Renal pelvis (tissue), 12 donors: ENCODE measurements at places on chromosomes 11 and 22.

GRCh38 chr11:19810852-19811251 is 98.2 kb downstream of the NAV2 start:
- DNase-seq = no peak

- DNase-seq = no peak
These were observed 85.3 kb downstream of the GAB2 start for GRCh38 chr11:78332174-78332866.

GRCh38 chr11:14499178-14499559 is 442 bp downstream of the COPB1 start:
- DNase-seq = no peak

DNA sequence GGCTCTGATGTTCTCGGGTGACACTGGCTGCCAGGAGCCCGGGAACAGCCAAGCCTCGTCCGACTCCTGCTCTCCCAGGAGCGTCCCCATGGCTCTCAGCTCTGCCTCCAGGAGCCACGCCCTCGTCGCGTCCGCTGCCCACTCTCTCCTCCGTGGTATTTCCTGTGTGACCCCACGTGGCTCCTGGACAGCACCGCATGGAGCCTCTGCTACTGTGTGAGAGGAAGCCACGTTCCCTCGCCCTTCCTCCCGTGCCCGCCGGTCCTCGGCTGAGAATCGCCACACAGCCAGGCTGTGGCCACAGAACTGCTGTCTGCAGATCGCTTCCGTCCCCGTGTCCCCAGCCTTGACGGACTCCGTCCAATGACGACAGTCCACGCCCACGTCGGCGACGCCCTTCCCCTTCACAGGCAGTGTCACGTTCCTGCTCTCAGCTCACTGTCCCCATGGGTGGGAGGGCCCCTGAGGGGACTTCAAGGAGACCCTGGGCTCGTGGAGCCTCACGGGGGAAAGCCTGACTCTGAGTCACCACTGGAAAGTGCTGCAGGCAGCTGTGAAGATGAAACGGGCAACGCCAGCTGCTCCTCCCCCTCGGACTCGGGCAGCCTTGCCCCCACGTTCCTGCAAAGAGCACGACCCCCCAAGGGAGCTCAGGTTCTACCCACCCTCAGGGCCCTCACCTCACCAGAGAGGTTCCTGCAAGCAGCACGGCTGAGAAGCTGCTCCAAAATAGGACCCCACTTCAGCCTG is 458.5 kb downstream of the BRD1 start:
- no peak for DNase-seq

DNA sequence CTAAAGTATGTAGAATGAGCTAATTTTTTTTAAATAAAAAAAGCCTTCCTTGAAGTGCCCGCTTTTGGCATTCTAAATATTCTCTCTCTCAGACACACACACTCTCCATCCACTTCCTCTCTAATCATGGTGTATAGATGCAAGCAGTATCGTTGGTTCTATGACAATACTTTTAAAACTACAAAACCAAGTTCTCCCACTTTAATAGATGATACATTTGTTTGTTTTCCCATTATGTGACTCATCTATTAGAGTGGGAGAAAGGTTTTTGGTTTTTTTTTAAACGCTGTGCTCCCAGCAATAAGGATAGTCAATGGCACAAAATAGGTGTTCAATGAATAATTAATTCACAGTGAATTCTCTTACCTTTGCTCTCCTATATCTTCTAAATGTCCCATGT is 44.6 kb downstream of the FZD4 start:
- no peak for DNase-seq

- no peak for DNase-seq
These were observed 3.3 kb downstream of the PHOX2A start for GRCh38 chr11:72240461-72241290.

DNA sequence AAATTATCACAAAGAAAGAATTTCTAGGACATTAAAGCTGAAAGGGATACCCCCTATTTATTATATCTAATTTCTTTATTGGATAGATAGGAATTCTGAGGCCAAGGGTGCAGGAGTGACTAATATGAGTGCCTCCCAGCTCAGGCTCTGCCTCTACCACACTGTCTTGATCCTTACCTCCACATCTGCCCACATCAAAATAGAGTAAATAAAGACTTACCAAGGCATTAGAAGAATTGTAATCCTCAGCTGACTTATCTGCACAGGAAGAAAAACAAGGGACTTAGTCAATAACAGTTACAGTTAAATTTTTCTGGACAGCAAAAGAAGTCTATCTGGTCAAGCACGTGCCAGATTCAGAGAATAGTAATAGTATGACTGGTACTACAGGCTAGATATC is 72.6 kb upstream of the GDPD4 start:
- no peak for DNase-seq

DNA sequence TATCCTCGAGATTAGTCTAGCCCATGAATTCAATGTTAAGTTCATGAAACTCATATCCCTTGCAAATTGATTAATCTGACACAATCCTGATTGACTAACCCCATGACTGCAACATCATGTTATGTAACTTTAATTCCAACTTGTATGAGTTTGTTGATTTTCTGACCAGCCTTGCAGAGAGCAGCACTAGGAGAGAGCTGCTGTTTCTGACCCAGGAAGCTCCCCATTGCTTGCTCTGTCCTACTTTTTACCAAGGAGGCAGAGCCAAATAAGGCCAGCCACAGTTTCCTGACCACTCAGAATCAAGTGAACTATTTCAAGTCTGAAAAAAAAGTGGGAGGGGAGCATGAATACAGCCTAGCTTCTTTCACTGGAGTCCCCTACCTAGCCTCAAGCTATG is 13.2 kb downstream of the MPZL3 start:
- no peak for DNase-seq

- DNase-seq = no peak
These were observed 3.5 kb downstream of the TRIM66 start for GRCh38 chr11:8679006-8679405.

DNA sequence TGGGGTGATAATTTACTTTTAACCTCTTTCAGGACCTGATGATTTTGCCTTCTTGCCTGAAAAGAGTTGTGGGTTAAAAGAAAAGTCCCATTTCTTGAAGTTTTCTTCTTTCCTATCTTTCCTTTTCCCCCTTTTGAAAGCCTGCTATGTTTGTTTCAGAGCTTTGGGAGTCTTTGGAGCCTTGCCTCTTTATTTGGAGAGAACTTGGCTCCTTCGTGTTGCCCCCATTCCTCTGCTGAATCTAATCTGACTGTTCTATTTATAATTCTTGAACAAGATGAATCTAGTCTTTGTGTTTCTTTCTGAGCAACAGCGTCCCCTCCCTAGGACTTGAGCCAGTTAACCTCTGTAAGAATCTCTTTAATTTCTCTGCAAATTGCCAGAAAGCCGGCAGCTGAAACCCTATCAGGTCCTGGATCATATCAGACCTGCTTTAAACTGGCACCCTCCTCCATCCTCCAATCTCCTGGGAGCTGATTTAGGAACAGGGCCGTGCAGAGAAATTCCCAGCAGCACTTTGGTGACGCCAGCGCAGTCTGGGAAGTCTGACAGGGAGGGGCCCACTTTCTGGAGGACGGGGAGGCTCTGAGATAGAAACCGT is 289.1 kb upstream of the SORL1-AS1 start:
- no peak for DNase-seq

- DNase-seq = no peak
These were observed 8.3 kb downstream of the FTH1 start for GRCh38 chr11:61959114-61959513.

DNA sequence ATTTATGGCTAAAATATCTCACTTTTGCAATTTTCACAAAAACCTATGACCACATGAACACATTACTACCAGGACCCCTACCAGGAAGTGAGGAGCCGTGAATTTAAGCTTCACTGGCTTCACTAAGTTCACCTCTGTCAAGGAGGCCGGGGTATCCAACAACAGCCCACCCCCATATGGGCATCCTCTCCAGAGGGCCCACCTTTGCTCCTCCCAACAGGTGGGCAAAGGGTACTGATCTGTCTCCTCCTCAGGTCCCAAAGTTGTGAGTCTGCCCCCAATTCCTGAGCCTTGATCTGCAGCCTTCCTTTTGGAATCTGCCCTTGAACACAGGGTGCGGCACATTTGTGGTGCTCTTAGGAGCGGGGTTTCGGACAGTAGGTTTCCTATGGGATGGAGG is 66.9 kb downstream of the OTOG start:
- DNase-seq = no peak

DNA sequence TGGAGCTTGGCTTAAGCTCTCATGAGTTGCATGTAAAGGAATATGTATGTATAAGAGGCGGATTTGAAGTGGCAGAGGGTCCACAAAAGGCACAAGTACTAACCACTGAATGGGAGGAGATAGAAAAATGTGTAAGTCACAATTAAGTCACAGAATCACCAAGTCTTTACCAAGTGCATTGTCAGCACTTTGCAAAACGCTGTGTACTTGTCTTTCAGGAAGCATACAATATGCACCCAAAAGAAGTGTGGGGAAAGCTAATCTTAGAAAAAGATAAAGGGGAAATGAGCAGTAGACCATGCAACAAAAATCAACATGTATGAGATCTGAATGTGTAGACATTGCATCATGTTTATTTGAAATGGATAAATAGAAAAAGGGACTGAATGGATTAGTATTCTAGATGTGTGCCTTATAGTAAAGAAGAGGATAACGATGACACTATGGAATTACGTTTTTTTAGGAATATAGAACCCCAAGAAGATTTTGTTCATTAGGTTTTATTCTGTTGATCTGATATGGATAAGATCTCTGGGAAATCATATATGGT is 4.5 kb downstream of the CNTF start:
- DNase-seq = no peak

DNA sequence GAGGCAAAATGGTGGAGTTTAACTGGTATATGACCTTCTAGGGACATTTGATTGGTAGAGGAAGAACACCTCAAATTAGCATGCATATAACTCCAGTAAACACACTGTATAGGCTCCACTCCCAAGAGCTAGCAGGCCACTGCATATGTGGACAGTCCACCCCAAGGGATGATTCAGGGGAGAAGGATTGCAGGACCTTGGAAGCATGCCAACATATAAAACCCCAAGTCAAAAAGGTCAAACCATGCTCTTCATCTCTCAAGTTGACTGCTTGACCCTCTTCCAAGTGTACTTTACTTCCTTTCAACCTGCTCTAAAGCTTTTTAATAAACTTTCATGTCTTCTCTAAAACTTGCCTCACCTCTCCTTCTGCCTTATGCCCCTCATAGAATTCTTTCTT is 459.9 kb upstream of the CCDC179 start:
- DNase-seq = no peak

DNA sequence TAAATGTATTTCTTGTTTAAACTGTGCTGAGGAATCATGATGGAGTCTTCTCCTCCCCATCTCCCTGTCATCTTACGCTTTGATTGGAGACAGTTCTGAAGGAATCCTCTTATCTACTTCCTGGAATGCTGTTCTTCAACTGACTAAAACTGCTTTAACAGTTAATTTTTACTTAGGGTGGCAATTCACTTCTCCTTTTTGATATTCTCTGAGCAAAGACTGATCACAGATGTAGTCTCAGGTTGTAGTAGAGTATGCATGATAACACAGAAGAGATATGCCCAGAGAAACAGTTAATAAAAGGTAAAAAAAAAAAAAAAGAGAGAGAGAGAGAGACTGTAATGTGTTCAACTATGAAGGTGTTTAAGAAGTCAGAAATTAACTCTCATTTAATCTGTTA is 1.4 kb upstream of the CASP5 start:
- DNase-seq = no peak

DNA sequence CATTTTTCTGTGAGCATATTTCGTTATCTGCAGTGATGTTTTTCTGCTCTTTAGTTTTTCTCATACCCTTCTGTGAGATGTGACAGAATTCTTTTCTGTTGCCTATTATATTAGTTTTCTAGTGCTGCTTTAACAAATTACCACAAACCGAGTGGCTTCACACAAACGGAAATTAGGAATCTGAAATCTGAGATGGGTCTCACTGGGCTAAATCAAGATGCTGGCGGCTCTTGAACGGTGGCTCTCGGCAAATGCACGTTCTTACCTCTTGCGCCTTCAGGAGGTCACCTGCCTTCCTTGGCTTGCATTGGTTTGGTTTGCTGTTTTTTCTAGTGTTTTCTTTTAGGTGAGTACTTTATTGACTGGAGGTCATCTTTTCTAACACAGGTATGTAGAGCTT is 13.0 kb downstream of the ZBED4 start:
- DNase-seq = no peak

DNA sequence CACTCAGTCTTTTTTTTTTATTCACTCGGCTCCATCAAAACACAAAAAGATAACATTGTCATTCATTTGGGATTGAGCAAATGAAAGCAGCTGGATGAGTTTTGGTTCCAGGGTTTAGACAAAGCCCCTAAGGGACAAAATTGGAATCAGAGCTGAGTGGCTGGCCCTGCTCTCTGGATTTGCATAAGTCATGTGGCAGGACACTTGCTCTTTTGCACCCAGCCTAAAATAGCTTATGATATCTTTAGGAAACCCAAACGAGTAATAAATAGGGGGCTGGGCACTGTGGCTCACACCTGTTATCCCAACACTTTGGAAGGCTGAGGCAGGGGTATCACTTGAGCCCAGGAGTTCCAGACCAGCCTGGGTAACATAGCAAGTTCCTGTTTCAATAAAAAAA is 11.0 kb upstream of the TMEM121B start:
- DNase-seq = no peak

- DNase-seq = peak; percentile 28
These were observed 789 bp downstream of the SPECC1L start for GRCh38 chr22:24271386-24271854.

DNA sequence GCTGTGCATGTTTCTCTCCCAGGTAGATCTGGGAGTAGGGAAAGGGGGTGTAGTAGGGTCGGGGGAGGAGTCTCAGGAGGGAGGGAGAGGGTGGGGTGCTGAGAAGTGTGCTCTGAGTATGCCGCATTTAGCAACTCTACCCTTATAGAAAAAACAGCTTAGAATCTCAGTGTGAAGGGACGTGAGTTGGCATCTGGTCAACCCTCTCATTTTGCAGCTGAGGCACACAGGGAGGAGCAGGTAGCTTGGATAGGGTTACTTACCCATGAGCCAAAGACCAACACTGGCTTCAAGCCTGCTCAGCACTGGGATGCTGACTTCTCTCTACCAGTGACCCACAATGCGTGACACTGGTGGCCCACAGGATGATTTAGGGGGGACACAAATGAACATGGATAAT is 95.9 kb downstream of the FBXO7 start:
- no peak for DNase-seq

- no peak for DNase-seq
These were observed 77.8 kb downstream of the UBASH3B start for GRCh38 chr11:122733318-122733717.

DNA sequence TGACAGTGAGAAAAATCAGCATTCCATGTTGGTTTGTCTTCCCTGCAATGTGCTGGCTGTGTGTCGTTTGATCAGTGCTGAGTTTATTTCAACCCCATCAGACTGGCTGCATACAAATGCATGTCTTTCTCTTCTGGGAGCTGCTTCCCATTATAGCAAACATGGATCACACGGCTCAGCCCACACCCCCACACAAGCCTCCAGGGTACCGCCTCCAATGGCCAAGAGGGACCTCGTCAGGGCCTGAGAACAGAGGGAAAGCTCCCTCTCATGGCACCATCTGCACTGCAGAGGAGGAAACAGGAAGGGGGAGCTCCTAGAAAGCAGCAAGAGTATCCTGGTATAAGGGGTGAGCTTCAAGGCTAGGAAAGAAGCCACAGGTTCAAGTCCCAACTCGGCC is 214.2 kb downstream of the LARGE1 start:
- no peak for DNase-seq

- no peak for DNase-seq
These were observed 109.8 kb downstream of the NAT10 start for GRCh38 chr11:34214961-34215805.
